Amygdala (tissue), 56 donors: ENCODE measurements at places on chromosomes 5 and 9.

GRCh38 chr5:107112216-107112615, 558.5 kb downstream of the EFNA5 start:
- no peak for DNase-seq

DNA sequence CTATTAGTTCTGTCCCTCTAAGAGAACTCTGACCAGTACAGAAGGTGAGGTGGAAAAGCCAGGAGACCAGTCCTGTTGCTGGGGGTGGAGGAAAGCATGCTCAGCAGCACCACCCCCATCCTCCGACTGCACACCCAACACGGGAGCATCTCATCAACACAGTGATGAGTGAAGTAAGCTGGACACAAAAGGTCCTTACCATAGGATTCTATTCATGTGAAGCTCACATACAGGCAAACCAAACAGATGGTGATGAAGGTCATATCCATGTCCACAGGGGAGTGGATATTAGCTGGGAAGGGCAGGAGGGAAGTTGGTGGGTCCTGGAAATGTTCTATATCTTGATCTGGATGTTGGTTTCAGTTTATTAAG, 14.8 kb upstream of the MARCHF6 start:
- DNase-seq: no peak

DNA sequence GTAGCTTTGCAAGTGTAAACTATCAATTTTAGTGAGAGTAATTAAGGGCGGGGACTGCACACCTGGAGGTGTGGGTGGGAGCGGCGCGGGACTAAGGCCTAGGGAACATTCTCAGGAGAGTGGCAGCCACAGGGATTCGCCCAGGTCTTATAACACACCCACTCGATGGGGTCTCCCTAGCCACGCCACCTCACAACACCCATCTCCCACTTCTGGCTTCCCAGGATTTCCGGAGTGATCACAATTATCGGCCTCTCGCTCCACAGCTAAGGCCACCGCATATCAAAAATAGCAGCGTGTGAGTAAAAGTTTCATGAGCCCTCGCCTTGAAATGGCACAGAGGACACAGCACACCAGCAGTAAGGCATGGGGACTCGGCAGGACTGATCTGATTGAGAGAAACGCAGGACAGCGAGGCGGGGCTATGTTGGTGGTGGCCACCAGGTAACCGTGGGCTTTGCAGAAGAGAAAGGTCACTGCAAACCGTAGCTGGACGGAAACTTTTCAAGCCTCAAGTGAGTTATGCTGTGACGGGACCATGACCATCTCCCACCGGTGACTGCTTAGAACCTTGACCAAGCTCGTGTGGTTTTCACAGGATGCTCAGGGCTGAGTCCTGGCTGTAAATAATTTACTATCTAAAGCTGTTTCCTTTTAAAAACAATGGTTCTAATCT, 1.1 kb upstream of the LPAR1 start:
- no peak for DNase-seq

GRCh38 chr9:123069010-123069481, 35.6 kb downstream of the GPR21 start:
- no peak for DNase-seq

DNA sequence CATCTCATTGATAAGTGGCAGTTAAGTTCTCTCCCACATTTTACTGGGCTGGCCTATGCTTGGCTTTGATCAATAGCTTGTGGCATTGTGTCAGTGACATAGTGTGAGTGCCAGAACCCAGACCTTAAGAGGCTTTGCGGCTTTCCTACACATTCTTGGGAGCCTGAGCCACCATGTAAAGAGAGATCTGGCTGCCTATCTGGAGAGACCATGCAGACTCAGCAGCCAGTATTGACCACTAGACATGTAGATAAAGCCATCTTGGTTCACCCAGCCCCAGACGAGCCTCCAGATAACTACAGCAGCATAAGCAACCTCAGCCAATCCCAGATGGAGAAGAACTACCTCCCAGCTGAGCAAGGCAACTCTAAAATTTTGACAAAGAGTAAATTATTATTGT, 28.6 kb downstream of the C9orf153 start:
- DNase-seq: no peak

DNA sequence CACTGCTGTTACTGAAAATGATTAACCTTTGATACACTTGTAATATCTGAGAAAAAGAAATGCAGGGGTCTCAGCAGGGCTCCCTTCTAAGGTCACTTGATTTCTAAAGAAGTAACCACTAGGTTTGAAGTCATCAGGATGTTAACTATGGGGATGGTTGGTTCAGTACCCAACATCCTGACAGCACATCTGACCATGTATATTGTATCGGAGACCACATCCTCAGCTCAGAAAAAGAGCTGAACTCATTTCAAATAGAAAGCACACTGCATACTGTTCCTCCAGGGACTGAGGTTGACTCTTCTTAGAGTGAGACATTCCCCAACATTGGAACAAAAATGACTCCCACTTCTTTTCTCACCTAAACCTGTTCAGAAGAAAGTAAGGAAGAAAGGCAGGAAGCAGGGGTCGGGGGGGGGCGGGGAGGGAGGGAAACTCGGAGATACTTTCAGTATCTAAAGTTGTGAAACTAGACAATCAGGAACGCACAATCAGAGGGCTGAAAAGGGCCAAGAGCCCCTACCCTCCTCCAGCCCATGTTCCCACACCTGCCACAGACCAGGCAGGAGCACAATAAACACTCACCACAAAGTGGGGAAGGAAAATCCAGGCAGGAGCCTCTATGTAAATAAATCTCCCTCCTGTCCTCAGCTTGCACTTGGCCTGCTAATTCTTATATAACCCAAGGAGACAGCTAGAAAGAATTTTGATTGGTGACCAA, 730 bp upstream of the GZMA start:
- DNase-seq: no peak

GRCh38 chr9:121616123-121616755, 35.2 kb upstream of the DAB2IP start:
- DNase-seq: no peak

DNA sequence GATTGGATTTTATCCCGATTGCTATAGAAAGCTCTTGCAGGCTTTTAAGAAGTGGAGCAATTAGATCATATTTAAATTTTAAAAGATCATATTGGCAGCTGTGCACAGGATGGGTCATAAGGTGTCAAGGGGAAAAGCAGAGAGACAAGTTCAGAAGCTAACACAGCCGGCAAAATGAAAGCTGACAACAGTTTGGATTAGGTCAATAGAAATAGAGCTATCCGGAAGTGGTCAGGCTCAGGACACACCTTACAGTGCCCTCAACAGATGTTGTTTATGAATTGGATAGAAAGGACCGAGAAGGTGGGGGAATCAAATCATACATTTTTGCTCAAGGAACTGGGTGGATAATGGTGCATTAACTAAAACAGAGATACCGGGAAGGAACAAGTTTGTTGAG, 46.3 kb upstream of the MARCHF11 start:
- DNase-seq: no peak

GRCh38 chr9:98567540-98568233, 141.0 kb downstream of the GABBR2 start:
- no peak for DNase-seq

DNA sequence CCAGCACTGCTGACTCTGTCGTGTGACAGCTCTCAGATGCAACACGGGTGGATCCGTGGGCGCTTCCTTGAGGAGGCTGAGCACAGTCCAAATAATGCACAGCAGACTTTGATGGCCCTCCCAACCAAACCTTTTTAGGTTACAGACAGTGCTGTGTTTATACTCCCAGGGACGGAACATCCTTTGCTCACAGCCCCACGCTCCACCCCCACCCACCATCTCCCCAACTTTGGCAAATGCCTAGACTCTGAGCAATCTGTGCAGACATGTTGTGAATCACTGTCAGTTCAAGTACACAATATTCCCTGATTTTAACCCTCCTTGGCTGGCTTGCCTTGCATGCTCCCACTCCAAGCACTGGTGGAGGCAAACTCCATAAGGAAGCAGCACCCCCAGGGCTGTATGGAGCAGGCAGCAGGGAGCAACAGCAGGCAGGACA, 324.6 kb downstream of the MLLT3 start:
- DNase-seq: no peak
